Upper lobe of right lung (tissue), 1 donor: ENCODE measurements at places on chromosomes 7 and 10. TPM values are rescaled to one million over a fixed set of nuclear protein-coding genes. Genes with fewer than 3 reads are reported as not detected.

Gene PLEKHA1
- 59.9 TPM for total RNA-seq

Gene ZNF783
- total RNA-seq, result 18.8 TPM

DNA sequence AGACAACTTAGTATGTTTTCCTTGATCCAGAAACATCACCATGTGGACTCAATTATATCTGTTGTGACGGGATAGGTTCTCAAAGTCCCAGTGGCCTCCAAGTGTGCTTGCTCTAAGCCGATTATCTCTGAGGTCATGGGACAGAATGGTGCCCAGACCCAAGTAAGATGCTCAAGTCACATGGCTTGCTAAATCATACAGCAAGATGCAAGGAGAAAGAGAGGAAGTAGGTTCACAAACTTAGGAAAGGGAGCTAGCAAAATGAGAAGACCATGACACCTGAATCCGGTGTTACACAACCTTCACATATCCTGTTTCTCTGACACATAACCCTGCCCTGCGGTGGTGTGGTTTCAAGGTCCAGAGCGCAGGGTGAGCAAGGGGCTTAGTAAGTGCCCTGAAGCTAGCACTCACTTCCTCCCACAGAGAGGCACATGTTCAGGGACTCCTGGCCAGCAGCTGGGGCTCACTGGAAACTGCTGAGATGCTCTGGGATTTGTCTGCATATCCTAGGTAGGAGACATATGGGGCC, 590.9 kb upstream of the ANKRD30A start:
- no peaks in the 10 kb centered on the region for H3K36me3 ChIP-seq
- no peaks in the 10 kb centered on the region for H3K27me3 ChIP-seq
- H3K27ac ChIP-seq, result no peak overlapping the region
- no peak for DNase-seq

Gene SFTPD
- total RNA-seq, result 780 TPM

DNA sequence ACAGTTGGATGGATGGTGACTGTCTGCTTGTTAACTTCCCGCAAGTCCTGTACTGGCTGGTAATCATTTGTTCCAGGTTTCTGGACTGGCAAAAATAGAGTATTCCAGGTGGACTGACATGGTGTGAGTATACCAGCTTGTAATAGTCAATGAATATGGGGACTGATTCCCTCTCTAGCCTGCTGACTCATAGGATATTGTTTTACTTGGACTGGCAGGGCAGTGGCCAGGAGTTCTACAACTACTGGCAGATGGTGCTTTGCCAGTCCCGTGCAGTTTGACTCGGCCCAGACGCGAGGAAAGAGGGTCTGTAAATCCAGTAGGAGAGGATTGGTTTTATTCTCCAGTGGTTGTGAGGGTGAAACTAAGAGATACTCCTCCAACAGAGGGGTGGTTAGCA, 78.0 kb downstream of the PRR15 start:
- H3K4me3 ChIP-seq, result no peak overlapping the region
- DNase-seq, result no peak
- no peak overlapping the region for H3K27ac ChIP-seq
- H3K27me3 ChIP-seq, result no peaks in the 10 kb centered on the region
- H3K36me3 ChIP-seq, result no peaks in the 10 kb centered on the region
